T1000 (cell line): ENCODE measurements at places on chromosomes 2 and 18.

DNA sequence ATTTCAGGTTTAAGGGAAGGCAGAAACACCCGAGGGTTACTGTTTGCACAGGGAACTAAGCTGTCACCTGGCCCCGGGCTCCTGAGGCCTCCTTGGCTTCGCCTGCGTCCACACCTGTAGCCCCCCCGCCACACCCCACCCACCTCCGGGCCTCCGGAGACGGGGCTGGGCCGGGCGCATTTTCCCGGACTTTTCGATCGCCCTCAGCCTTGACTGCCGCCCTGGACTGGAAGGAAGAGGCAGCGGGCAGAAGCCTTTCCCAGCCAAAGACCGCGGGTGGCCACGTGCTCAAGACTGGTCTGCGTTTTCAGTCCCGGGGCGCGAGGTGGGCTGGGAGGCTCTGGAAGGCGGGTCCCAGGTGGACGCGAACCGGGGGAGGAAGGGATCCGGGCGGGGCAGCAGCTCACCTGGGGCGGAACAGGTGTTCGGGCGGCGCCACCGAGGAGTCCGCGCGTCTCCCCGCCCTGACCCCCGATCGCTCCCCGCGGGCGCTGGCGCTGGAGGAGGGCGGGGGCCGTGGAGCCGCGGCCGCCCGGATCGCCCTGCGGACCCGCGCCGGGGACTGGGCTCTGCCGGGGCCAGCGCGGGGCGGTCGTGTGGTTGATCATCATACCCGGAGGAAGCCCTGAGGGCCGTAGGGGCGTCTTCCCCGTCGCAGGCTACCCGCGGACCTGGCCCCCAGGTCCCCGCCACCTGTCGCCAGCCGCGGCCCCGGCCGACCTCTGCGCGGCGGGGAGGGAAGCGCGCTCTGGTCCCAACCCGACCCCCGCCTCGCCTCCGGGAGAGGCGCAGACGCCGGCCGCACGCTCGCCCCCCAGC lies 3.2 kb downstream of the ID2 start:
- peak; percentile 60 for DNase-seq

DNA sequence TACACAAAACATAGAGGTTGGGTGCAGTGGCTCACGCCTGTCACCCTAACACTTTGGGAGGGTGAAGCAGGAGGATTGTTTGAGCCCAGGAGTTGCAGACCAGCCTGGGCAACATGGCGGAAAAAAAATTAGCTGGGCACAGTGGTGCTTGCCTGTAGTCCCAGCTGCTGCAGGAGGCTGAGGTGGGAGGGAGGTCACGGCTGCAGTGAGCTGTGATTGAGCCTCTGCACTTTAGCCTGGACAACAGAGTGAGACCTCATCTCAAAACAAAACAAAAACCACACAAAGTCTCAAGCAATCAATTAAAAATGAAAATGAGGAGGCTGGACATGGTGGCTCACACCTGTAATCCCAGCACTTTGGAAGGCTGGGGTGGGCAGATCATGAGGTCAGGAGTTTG lies 4.9 kb downstream of the NOP58 start:
- DNase-seq: no peak

DNA sequence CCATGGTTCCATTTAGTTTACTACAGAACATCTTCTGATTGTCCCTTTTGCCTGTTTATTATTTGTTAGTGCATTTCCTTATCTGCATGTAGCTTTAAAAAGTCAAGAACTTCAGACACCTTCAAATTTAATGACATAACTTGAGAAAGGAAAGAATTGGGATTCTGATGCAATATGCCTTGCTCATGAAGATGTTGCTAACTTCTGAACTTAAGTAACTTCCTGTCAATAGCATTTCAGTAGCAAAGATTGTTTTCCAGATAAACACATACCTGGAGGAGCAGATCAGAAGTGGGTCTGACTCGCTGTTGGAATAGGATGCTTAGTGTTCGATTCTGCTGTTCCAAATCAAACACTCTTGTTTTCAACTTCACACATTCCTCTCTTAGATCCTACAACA lies 190.2 kb upstream of the LYPD1 start:
- DNase-seq: no peak

GRCh38 chr2:215796140-215796855 lies 217.1 kb downstream of the MREG start:
- peak; percentile 10 for DNase-seq

GRCh38 chr2:136487421-136487820 lies 277.9 kb upstream of the THSD7B start:
- no peak for DNase-seq

- no peak for DNase-seq
Measured at GRCh38 chr2:179538406-179539123, 273.9 kb upstream of the SESTD1 start.

GRCh38 chr2:98507891-98508708 lies 63.4 kb downstream of the INPP4A start:
- no peak for DNase-seq

GRCh38 chr2:241490825-241491506 lies 17.4 kb downstream of the STK25 start:
- DNase-seq: no peak

DNA sequence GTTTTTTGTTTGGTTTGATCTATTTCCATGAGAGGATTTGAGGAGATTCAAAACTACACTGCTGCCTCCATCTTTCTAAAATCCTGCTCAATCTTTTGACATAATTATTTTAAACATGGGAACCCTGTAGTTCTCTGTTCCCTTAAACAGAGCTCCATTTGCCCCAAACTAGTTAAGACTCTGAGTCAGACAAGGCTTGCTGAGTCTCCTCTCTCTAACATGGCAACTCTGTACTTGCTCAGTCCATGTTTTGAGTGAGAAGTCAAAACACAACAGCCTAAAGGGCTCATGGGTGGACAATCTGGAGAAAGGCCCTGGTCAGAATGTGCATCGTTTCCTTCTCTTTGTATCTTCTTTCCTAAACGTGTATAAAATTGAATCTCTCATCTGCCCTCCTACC lies 7.1 kb upstream of the STAMBP start:
- DNase-seq: no peak

DNA sequence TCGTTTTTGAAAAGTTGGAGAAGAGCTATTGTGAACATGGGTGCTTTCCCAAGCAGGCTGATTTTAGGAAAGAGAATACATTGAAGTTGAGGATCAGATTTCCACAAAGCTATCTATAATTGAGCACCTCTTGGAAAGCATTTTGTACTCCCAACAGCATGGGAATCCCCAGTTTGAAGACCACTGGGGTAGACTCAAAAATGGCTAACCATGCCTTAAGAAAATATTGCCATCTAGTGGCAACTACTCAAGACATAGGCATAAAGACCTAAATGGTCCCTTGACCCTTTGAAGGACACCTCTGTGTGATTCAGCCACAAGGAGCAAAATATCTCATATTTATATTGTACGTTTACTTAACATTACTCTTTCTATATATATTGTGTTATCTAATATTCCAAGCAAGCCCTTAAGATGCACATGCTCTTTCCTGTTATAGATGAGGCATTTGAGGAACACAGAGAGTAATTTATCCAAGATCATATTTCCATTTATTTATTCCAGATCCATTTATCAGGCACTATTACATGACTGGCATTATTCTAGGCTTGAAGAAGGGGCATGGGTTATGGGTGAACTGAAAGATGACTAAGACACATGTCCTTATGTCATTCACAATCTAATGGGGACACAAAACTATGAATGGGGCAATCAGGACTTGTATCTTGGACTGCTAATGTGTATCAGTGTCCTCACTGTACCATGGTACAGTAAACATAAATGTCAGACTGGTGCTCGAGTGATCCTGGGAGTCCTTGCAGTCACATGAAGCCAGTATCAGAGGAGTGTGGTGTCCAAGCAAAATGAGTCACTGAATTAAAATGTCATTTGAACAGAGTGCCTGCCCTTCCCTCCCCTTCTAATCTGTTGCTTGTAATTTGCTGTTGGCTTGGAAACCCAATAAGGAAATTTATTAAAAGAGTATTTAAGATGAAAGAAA lies 121.0 kb upstream of the XPO1 start:
- DNase-seq: no peak

GRCh38 chr2:16045653-16046352 lies 105.5 kb downstream of the MYCN start:
- no peak for DNase-seq

DNA sequence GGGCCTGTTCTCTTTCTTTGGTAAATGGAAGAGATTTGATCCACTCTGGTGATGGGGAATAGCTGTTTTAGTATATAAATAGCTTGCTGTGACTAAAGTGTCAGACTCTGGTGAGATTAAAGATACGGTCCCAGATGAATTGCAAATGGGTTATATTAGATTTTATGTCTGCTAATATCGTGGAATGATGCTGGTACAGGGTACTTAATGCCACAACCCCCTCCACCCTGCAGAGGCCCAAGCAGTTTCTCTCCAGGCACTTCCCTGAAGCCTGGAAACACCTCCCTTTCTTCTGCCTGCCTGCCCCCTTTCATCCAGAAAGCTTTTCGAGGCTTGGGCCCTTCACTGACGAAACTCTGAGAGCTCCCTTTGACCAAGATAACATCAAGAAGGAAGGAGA lies 21.4 kb upstream of the RFX8 start:
- no peak for DNase-seq

- no peak for DNase-seq
Measured at GRCh38 chr2:10534514-10535250, 86.6 kb upstream of the ODC1 start.

DNA sequence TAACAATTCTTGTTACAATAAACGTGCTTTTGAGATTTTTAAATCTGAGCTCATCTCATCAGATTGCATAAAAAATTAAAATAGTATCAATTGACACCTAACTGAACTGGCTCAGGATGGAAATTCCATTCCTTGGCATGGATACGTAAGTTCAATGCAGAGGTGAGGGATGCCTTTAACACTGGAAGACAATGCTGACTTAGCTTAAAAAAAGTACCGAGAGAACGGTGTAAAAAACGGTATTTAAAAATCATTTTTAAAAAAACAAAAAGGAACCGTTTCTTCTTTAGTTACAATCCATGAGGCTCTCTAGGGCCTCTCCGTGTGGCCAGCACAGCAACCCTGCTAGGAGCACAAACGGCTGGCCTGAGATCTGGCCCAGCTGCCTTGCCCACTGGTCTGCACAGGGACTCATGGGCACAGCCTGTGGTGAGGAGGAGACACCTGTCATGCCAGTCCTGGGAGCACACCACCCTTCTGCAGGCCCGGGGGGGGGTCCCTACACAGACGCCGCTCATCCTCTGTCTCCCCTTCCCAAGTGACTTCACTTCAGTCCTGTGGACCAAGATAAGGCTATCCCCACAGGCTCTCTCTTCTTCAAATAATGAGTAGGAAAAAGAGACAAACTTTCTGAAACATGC lies 45.2 kb downstream of the FAM168B start:
- no peak for DNase-seq

GRCh38 chr18:46148810-46149209 lies 44.6 kb downstream of the HAUS1 start:
- DNase-seq: peak; percentile 52

- DNase-seq: no peak
Measured at GRCh38 chr2:201404699-201405280, 46.5 kb downstream of the TRAK2 start.

GRCh38 chr2:165239230-165239629 lies at the start of gene SCN2A:
Gene SCN2A (plus strand): TSS chr2:165239414. CDS start chr2:165295824, 56,410 bp downstream.
- DNase-seq: no peak

GRCh38 chr2:169330555-169331198 lies 31.7 kb downstream of the LRP2 start:
- DNase-seq: no peak

DNA sequence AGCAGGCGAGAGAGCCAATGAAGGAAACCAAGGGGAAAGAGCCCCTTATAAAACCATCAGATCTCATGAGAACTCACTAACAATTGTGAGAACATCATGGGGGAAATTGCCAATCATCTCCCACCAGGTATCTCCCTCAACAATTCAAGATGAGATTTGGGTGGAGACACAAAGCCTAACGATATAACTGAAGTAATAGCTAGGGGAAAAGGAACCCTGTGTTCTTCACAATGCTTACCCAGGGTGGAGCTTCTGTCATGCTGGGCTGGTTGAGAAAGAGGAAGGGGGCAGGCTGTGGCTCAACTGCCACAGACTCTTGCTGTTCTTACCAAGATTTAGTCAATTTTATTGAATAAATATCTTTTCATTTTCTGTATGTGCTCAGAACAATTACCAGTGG lies 392.1 kb upstream of the HS6ST1 start:
- DNase-seq: no peak

GRCh38 chr2:129812071-129812470 lies 167.4 kb upstream of the RAB6C start:
- DNase-seq: no peak

GRCh38 chr18:35515460-35516130 lies 17.8 kb upstream of the INO80C start:
- DNase-seq: no peak

DNA sequence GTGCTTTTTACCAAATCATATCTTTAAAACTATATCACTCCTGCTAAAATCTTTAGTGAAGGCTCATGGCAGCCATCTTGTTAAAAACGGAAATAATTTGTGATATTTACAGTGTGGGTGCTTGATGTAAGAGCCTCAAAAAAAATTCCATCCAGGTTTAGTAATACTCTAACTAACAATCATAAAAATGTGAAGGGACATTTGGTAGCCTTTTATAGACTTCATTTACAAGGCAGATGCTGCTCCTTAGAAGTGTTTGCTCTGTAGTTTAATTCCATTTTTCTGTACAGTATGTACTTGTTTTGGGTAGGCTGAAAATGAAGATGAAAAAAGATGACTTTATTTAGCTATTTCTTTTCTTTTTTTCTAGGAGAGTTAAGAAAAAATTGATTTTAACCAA lies 525.0 kb downstream of the ZEB2 start:
- DNase-seq: no peak

DNA sequence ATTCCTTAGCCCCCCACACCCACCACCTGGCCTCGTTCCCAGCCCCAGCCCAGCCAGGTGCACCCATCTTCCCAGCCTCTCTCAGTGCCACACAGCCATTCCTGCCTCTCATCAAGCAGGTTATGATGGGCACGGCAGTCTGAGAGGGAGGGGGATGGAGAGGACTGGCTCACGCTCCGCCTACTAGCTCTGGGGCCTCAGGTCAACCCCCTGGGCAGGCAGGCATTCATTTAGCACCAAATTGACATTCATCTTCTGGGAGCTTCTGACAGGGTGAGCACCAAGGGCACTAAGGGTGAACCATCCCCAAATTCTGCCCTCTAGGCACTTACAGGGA lies 66.2 kb upstream of the FOSL2 start:
- DNase-seq: no peak

- DNase-seq: no peak
Measured at GRCh38 chr2:241121008-241121407, 18.9 kb upstream of the MTERF4 start.

DNA sequence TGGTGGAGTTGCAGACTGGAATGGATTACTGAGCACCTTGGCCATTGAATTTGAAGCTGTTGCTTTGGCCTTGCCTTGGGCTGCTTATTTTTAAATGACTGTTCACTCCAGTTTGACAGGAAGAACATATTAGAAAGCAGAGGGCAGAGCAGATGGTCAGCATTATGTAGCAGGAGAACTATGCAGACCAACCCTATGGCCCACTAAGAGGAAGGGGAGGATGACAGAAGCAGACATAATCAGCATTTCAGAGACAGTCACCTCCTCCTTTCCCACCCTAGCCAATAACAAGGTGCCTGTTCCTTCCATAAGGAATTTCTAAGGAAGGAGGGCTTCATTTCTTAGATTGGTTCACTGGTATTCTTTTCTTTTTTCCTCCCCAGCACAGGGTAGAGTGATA lies 2.4 kb downstream of the CHRNA1 start:
- no peak for DNase-seq
